ENCODE measurements at places on chromosomes 5 and 9.

DNA sequence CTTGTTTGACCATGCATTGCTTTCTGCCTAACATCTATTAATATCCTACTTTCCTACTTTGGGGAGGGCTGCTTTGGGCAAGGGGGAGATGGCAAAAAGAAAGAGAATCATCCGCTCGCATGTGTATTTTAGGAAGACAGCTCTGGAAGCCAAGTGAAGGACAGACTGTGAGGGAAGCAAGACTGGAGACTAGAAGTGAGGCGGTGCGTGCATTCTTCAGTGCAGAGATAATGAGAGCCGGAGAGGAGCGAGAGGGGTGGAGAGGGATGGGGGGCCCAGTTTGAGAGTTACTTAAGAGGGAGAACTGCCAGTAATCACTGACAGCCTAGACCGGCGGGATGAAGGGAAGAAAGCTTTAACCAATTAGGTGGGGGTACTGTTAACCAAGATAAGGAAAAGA is 151.7 kb upstream of the RAPGEF1 start:
- no peak for DNase-seq

DNA sequence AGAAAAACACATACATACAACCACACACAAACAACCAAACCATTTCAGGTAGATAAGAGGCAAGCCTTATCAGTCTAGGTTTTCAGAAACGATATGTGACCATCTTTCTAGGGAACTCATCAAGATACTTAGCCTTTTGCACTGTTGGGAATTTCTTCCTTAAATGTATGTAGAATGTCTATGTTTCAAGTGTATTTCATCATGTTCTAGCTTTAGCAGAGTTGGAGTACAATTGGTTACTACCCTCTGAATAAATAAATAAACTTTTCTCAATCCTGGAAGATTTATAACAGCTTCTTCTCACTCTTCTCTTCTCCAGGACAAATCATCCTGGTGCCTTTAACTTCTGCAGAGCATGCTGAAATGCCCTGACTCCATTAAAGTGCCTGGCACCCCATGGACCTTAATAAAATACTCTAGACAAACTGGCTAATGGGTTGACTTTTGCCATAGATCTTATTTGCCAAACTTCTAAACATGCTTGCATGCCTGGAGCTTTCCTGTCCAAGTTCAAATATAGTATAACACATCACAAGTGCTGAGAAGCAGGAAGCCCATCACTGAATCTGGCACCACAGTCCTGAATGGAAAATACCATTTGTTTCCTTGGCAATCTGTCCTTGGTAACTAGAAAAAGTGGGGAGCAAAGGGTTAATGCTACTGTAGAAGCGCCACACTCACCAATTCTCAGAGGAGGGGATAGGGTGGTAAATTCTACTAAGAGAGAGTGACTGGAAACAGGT is 33.1 kb upstream of the ZNF462 start:
- no peak for DNase-seq

DNA sequence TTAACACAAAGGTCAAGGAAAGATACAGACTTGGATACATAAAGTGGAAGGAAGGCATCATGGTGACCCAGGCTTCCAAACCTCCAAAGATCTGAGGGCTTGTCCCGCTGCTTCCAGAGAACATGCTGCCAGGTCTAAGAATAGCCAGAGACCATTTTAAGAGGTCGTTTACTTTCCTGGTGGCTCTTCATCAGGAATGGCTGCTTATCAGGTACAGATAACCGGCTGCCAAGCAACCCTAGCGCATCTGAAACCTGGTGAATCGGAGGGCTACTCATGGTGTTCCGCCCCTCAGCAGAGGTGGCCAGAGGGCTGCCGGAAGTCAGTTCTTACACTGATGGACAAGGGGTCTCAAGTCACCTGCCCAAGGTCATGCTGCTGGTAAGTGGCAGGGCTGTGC is 251.3 kb upstream of the DAP start:
- no peak for DNase-seq

- DNase-seq = no peak
Measured at GRCh38 chr9:107856633-107857032, 367.1 kb upstream of the KLF4 start.

- no peak for DNase-seq
Measured at GRCh38 chr9:100129772-100130171, 30.7 kb downstream of the INVS start.

- DNase-seq = no peak
Measured at GRCh38 chr9:99809586-99810319, 11.9 kb upstream of the NR4A3 start.

DNA sequence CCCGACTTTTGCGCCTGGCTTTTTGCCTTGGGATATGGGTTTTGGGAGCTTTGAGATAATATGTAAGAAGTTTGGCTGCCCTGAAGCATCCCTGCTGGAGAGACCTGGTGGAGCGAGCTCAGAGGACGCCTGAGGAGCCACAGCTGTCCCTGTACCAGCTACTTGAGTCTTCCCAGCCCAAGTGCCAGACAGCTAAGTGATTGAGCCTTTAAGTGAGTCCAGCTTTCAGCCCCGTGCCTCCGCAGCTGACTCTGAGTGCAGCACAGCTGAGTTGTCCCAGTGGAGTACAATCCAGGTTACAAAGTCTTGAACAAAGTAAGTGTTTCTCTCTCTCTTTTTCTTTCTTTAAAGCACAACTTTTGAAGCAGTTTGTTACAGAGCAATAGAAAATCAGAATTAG is 203.8 kb upstream of the DAP start:
- DNase-seq = no peak

GRCh38 chr5:181204113-181204825 is 727 bp downstream of the TRIM7 start:
- no peak for DNase-seq

- DNase-seq = no peak
Measured at GRCh38 chr5:171155621-171156020, 153.4 kb upstream of the TLX3 start.

DNA sequence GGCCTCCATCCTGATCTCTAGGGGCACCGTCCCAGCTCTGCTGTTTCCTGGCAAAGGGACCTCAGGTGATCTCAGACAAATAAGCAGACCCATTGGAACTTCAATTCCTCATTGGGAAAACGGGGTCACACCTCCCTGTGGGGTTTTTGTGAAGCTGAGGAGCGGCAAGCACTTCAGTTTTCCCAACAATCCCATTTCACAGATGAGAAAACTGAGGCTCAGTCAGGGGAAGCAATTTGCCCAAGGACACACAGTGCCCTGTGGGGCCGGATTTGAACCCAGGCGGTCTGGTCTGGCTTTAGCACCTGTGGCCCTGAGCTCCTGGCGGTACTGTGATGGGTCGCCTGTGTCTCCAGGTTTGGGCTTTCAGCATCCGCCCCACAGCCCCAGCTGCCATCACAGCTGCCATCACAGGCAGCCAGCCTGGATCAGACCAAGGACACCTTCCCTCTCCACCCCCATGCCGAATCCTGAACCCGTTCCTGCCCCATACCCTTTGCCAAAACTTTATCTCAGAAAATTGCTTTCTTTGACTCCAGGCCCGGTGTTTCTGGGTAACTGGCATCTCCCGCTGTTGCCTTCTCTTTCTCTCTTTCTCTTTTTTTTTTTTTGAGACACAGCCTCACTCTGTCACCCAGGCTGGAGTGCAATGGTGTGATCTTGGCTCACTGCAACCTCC is 26.4 kb downstream of the NCS1 start:
- DNase-seq = no peak

GRCh38 chr5:81949462-81949861 is 22.4 kb upstream of the ATG10 start:
- DNase-seq = no peak

GRCh38 chr9:109901201-109901600 is 121.2 kb downstream of the PALM2AKAP2 start:
- no peak for DNase-seq

- no peak for DNase-seq
Measured at GRCh38 chr5:154421868-154422267, 23.9 kb upstream of the SAP30L start.

GRCh38 chr5:97065475-97065874 is 76.9 kb downstream of the LIX1 start:
- no peak for DNase-seq

- DNase-seq = no peak
Measured at GRCh38 chr9:8826281-8826680, 1026.7 kb upstream of the DMAC1 start.

GRCh38 chr5:119343766-119344165 is 12.1 kb upstream of the TNFAIP8 start:
- no peak for DNase-seq

DNA sequence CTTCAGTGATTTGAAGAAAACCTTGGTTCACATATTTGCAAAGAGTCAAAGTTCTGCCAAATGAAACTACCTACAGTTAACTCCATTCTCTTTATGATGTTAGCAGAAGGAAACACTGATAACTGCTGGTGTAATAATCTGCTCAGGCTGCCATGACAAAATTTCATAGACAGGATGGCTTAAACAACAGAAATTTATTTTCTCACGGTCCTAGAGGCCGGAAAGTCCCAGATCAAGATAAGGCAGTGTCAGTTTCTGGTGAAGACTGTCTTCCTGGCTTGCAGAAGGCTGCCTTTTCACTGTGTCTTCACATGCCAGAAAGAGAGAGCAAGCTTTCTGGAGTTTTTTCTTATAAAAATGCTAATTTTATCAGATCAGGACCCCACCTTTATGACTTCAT is 102.4 kb upstream of the PARP8 start:
- no peak for DNase-seq

All from neural crest cell (in vitro differentiated cells).